ENCODE measurements at places on chromosomes 2 and 18. TPM values are rescaled to one million over a fixed set of nuclear protein-coding genes. Genes with fewer than 3 reads are reported as not detected.

- DNase-seq = no peak
Observed at GRCh38 chr2:17614174-17614930, 73.9 kb downstream of the VSNL1 start.

DNA sequence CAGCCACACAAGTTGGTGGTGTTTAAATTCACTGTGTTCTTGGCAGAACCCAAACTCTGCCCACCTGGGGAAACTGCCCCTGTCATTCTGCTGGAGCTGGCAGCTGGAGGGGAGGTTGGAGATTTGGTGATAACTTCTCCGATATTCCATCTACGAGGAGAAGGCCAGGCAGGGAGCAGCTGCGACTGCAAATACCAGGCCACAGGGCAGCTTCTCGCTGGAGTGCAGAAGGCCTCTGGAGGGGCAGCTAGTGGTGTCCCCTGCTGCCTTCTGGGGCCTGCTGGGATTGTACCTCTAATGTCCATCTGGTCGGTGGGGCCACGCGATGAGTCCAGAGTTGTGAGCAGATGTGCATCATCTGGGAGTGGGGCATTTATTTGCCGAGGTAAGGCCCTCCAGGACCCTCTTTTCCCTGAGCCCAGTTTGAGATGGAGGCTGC lies 98.9 kb downstream of the ACKR3 start:
- DNase-seq = no peak

GRCh38 chr2:7881063-7881462 lies 800.8 kb upstream of the ID2 start:
- DNase-seq = no peak

GRCh38 chr2:231167745-231168459 lies 30.5 kb upstream of the ARMC9 start:
- no peak for DNase-seq

- no peak for DNase-seq
Observed at GRCh38 chr2:43469094-43469493, 126.7 kb downstream of the THADA start.

EFR3B gene
- 0.07 TPM for total RNA-seq

SERPINB11 gene
- not detected for total RNA-seq

- no peak for DNase-seq
Observed at GRCh38 chr18:30696201-30696600, 346.3 kb downstream of the DSC3 start.

GRCh38 chr2:68562934-68563333 lies 80.4 kb upstream of the PROKR1 start:
- DNase-seq = no peak

G6PC2 gene
- total RNA-seq = not detected

PLEK gene
- total RNA-seq = 138 TPM

GRCh38 chr2:15472133-15472532 lies 89.0 kb downstream of the NBAS start:
- no peak for DNase-seq

DNA sequence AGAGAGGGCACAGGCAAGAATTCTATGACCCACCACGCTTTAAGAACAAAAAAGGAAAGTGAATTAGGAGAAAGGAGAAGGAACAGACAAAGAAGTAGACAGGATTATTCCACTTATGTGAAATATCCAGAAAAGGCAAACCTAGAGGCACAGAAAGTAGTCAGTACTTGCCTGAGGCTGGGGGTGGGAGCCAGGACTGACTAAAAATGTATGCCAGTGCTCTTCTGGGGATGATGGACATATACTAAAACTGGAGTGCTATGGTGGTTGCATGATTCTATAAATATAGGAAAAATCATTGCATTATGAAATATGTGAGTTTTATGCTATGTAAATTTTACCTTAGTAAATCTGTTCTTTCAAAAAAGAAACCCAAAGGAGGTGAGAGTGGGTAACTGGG lies 73.9 kb upstream of the TTN start:
- no peak for DNase-seq

COL4A4 gene
- 10.9 TPM for total RNA-seq

- no peak for DNase-seq
Observed at GRCh38 chr18:73511771-73512503, 635.7 kb downstream of the FBXO15 start.

- DNase-seq = no peak
Observed at GRCh38 chr2:182587831-182588230, 128.2 kb upstream of the DNAJC10 start.
